ENCODE measurements at places on chromosomes 16 and 17. TPM values are rescaled to one million over a fixed set of nuclear protein-coding genes. Genes with fewer than 3 reads are reported as not detected.

ADAP2 gene
- total RNA-seq, result 60.4 TPM

DNA sequence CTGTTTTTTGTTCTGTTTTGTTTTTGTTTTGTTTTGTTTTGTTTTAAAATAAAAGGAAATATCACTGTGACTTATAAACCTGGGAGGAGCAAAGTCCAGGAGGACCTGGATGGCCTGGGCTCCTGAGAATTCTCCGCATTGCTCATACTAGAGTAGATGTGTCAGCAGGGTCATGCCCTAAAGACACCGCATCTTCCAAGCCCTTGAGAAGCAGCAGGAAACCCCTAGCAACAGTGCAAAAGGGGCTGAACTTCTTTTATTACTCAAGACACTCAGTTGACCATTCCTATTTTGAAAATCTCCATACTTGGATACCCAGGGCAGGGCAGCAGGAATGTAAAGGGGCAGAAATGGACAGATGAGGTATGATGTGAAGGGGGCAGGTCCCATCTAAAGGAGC is 51.8 kb downstream of the SYT17 start:
- DNase-seq, result no peak
- no peak overlapping the region for H3K27ac ChIP-seq
- no peak overlapping the region for H3K4me3 ChIP-seq
- no peaks in the 10 kb centered on the region for H3K36me3 ChIP-seq
- no peaks in the 10 kb centered on the region for H3K27me3 ChIP-seq

DNA sequence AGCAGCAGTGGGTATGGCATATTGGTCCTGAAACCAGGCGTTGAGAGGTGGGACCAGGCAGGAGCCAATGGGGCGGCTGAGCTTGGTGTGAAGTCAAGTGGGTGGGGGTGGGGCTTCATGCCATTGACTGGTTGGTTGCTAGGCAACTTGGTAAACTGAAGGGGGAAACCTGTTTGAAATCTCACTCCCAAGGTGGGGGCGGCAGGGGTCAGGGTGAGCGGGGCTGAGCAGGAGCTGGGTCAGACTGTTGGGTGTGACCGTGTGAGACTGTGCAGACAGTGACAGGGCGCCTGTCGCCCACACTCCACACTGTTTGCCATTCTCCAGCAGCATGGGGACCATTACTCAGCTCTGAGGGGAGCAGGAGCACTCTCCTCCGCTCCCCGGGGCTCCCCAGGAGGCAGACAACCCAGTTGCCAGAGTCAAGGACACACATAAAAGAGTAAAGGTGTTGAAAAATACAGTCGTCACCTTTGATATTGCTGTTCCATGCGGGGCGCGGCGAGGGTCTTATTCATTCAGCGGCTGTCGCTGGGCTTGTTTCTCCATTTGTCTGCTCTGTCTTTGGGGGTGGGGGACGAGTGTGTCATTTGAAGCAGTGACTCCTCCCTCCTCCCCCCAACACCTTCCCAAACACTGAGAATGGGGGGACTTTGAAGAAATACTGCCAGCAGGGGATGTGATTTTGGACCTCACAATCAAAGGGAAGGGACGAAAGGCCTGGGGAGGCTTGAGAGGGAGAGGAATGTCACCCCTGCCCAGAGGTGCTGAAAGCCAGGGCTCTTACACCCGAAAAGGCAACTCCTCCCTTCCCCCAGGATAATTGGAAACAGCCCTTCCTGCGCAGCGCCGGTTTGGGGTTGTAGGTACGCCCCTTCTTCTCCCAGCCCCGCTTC is 1.2 kb upstream of the EFNB3 start:
- no peak overlapping the region for H3K4me3 ChIP-seq
- H3K27ac ChIP-seq, result no peak overlapping the region
- H3K36me3 ChIP-seq, result peaks cover 19% of the 10 kb centered on the region
- H3K27me3 ChIP-seq, result peaks cover 22% of the 10 kb centered on the region
- peaks cover 15% of the 10 kb centered on the region for H3K4me1 ChIP-seq
- peak; percentile 54 for DNase-seq

- peaks cover 57% of the 10 kb centered on the region for H3K4me1 ChIP-seq
- H3K36me3 ChIP-seq, result no peaks in the 10 kb centered on the region
- peak; percentile 57 for DNase-seq
- peaks cover 11% of the 10 kb centered on the region for H3K27me3 ChIP-seq
Measured at GRCh38 chr17:76542984-76543383, 3.1 kb downstream of the PRCD start.

GRCh38 chr17:82152556-82153294 is 54.7 kb upstream of the FASN start:
- no peak overlapping the region for H3K27ac ChIP-seq
- H3K4me3 ChIP-seq, result no peak overlapping the region
- peak; percentile 66 for DNase-seq
- H3K4me1 ChIP-seq, result peaks cover 5% of the 10 kb centered on the region
- H3K27me3 ChIP-seq, result no peaks in the 10 kb centered on the region
- H3K36me3 ChIP-seq, result no peaks in the 10 kb centered on the region

- H3K27ac ChIP-seq, result no peak overlapping the region
- DNase-seq, result no peak
- peaks cover 18% of the 10 kb centered on the region for H3K4me1 ChIP-seq
Measured at GRCh38 chr17:13027246-13027645, 9.4 kb upstream of the ELAC2 start.

DNA sequence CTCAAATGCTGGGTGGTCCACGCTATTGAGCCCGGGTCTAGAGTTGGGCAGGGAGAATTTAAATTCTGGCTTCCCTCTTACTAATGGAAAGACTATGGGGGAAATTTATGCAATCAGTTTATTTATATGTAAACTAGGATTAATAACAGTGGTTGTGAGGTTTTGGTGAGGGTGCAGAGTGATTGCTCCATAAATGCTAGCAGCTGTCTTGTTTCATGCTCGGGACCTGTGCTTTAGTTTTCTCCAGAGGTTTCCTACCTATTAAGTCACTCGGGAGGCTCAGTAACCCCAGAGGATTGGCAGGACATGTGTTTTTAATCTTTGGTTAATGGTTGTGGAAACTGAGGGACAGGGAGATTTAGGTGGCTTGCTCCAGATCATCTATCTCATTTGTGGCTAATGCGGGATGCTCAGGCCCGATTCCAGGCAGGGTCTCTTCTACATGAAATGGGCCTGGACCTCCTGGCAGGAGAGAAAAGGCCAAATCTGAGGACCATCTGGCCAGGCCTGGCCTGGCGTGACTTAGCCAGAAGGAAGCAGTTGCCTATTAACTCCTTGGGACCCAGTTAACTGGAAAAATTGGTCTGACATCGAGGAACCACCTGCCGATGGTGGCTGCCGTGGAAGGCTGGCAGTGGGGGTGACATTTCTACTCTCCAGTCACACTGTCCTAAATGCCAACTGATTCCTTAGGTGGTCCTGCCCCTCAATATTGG is 2.1 kb downstream of the PRCD start:
- peaks cover 65% of the 10 kb centered on the region for H3K27me3 ChIP-seq
- H3K4me3 ChIP-seq, result no peak overlapping the region
- peaks cover 85% of the 10 kb centered on the region for H3K4me1 ChIP-seq
- H3K36me3 ChIP-seq, result no peaks in the 10 kb centered on the region

DNA sequence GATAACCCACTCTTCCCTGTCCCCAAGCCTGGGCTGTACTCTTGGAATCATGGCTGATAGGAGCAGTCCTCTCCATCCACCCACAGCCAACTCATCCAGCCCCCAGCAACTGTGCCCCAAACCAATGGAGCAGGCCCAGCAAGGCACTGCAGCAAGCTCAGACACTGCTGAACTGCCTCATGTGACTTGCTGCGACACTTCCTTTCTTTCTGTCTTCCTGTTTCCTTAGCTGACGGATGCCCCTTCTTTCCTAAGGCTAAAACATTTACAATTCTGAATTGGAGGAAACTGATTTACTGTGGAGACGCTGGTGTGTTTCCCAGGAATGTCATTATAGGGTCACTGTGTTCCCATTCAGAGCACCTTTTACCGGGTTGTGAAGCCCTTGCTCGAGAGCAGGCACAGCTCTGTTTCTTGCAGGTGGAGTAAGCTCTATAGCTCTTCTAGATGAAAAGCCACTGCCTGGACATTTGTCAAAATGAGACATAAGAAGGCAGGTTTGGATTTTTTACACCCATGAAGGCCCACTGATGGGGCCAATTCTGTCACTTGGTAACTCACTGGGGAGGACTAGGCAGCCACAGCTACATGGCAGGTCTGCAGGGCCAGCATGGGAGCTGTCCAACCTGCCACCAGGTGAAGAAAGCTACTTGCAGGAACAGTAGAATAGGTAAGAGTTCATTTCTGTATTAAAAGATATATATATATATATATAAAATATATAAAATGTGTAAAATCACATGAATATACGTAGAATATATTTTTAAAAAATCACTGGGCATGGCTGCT is 27.4 kb downstream of the TMEM11 start:
- no peaks in the 10 kb centered on the region for H3K4me1 ChIP-seq
- H3K27me3 ChIP-seq, result no peaks in the 10 kb centered on the region
- H3K36me3 ChIP-seq, result peaks cover 20% of the 10 kb centered on the region
- H3K27ac ChIP-seq, result peak overlapping the region; percentile 66
- no peak for DNase-seq
- no peak overlapping the region for H3K4me3 ChIP-seq

DNA sequence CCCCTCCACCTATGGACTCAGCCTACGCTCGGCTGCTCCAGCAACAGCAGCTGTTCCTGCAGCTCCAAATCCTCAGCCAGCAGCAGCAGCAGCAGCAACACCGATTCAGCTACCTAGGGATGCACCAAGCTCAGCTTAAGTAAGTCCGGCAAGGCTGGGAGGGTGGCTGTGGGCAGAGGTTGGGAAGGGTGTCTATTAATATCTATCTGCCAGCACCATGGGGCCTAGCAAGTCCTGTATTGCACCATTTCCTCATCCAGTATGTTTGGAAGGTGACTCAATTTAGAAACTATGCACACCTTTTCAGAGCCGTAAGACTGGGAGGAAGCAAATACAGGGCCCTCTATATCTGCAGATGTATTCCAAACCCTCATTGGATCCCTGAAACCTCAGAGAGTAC is 45.0 kb upstream of the ARHGAP44 start:
- DNase-seq, result peak; percentile 58
- no peak overlapping the region for H3K4me3 ChIP-seq
- H3K27me3 ChIP-seq, result no peaks in the 10 kb centered on the region
- no peaks in the 10 kb centered on the region for H3K4me1 ChIP-seq
